Eye (tissue), 1 donor: ENCODE measurements at places on chromosomes 7 and 10.
A peak's percentile ranks its signal among the peaks of the same experiment; 100 is the strongest.

DNA sequence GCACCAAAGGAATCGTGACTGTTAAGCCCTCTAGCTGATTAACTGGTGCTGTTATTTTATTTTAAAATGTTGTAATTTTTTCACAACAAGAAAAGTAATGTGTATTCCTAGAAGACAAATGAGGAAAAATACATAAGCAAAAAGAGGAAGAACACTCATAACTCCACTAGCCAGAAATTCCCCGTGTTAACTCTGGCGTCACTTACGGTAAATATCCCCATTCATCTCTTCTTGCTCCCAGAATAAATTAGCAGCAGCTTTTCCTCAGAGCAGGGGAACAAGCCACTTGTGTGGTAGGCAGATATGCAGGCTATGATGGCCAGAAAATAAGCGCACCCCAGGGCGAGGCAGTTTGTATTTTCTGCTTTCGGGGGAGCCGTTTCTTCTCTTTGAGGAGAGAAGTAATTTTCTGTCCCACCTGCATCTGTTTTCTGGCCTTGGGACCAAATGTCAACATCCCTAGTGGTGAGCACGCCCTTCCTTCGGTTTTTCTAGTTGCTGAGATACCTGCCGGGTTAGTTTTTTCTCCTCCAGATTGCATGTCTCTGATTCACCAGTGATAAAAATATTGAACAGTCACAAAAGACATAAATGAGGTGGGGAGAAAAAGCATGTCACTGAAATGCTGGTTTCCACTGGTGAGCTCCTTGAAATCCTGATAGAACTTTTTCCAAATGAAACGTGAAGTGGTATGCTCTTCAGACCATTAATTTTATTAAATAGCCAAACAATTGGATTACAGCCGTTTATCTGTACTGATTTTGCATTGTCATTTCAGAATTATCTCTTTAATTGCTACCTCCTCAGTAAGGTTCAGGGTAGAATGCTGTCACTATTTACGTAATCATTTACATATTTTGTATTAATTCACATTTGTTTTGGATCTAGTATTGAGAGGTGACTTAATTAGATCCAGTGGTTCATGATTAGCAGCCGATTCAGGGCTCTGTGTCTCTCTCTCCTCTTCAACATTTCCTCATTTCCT is 268.1 kb downstream of the CAMK1D start:
- DNase-seq: no peak

DNA sequence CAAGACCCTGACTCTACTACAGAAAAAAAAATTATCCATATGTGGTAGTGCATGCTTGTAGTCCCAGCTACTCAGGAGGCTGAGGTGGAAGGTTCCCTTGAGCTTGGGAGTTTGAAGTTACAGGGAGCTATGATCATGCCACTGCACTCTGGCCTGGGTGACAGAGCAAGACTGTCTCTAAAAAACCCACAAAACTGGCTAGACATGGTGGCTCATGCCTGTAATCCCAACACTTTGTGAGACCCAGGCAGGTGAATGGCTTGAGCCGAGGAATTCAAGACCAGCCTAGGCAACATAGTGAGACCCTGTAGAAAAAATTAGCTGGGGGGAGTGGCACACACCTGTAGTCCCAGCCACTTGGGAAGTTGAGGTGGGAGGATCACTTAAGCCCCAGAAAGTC is 32.9 kb upstream of the CHST3 start:
- no peak for DNase-seq

GRCh38 chr10:51685768-51686167 is 13.6 kb downstream of the CSTF2T start:
- DNase-seq: no peak

- DNase-seq: no peak
Observed at GRCh38 chr10:85319826-85320225, 991.4 kb downstream of the CCSER2 start.

DNA sequence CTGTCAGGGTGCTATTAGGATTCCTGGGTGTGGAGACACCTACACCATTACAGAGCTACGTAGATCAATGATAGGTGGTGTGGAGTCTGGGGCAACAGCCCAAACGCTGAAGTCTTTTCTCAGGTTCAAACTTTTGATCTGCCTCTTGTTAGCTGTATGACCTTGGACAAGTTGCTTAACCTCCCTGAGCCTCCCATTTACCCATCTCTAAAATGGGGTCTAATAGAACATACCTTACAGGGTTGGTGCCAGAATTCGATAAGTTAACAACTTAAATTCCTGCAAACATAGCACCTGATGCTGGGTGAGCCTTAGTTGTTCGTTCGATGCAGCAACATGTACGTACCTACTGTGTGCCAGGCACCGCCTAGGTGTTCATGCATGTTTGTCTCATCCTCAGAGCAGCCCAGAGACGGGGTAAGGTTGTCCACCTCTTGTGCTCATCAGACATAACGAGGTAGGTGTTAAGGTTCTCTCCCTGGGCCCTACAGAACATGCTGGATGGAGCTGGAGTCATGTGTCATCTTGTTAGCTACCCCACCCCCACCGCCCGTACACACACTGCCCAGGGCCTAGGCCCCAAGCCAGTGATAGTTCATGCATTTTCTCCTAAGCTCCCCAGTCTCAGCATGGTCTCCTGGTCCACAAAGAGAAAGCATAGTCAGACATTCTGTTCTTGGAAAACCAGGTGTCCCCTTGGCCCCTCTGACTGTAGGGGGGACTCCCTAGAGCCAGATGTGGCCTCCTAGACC is 41.0 kb upstream of the SLC29A3 start:
- no peak for DNase-seq

- DNase-seq: no peak
Observed at GRCh38 chr10:126673565-126673964, 3.1 kb upstream of the C10orf90 start.

GRCh38 chr7:103382032-103382402 is 34.6 kb downstream of the PSMC2 start:
- no peak for DNase-seq

DNA sequence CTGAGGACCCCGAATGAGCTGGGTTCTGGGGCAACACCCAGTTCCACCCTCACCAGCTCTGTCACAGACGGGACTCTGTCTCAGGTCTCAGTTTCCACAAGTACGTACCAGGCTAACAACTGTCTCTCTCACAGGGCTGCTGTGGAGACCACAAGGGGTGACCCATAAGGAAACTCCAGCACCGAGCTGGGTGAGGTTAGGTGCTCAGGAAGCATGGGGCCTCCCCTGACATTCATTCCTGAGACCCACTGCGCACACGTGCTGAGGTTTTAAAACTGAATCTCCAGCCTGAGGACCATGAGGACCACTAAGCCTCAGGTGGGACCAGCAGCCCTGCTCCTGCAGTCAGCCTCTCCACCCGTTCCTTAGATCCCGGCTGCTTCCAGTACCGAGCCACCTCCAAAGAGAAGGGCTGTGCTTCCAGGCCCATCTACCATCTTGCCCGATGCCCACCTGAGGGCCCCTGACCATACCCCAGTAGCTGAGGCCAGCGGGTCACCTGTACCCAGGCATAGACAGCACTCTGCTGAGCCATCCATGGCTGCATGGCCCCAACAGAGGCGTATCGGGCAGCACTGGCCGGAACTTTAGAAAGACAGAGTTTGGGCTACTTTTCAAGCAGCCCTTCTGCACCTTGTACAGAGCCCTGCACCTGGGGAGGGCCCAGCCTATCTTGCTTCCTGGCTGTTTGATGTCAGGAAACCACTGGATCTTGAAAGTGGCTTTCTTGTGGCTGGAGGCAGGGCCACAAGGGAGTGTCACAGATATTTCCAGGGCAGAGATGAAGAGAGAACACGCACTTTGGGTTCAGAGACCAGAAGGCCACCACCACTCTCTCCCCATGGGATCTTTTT is 18.7 kb downstream of the HSPA12A start:
- DNase-seq: no peak

DNA sequence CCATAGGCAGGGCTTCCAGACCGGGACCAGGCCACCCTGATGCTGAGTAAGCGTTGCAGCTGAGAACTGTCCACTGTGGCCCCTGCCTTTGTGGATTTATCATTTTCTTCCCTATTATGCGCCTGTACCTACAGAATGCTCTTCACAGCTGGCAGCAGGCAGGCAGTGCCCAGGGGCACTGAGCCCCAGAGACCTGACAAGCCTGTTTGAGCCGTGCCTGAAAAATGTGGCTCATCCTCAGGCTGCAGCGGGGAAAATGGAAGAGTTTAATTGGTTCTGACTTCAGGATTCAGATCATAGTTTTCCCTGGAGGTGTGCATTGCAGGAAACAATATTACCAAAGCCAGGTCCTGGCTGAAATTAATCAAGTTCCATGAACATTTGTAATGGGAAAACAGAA is 200.2 kb downstream of the ZNF438 start:
- peak; percentile 47 for DNase-seq

DNA sequence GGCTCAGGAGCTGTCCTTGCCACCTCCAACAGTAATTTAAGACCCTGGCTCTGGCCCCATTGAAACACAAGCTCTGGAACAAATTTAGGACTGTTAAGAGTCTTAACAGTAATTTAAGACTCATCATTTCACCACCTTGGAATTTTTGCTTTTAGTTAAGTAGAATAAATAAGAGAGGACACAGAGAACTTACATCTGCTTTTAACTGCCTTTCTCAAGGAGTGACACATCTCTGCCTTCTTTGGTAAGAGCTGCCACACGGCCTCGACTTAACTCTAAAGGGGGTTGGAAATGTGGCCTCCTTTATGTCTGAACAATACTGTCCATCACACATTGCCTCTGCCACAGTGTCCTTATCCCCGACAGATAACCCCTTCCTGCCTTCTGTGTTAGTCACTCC is 77.9 kb downstream of the HERPUD2 start:
- no peak for DNase-seq

- DNase-seq: no peak
Observed at GRCh38 chr10:71269301-71270288, 49.5 kb upstream of the SLC29A3 start.

- DNase-seq: peak; percentile 42
Observed at GRCh38 chr7:2248984-2249694, 7.1 kb downstream of the NUDT1 start.

GRCh38 chr10:8487346-8487745 is 432.9 kb downstream of the GATA3 start:
- DNase-seq: no peak

GRCh38 chr7:151512353-151512752 is 7.3 kb downstream of the RHEB start:
- DNase-seq: no peak

DNA sequence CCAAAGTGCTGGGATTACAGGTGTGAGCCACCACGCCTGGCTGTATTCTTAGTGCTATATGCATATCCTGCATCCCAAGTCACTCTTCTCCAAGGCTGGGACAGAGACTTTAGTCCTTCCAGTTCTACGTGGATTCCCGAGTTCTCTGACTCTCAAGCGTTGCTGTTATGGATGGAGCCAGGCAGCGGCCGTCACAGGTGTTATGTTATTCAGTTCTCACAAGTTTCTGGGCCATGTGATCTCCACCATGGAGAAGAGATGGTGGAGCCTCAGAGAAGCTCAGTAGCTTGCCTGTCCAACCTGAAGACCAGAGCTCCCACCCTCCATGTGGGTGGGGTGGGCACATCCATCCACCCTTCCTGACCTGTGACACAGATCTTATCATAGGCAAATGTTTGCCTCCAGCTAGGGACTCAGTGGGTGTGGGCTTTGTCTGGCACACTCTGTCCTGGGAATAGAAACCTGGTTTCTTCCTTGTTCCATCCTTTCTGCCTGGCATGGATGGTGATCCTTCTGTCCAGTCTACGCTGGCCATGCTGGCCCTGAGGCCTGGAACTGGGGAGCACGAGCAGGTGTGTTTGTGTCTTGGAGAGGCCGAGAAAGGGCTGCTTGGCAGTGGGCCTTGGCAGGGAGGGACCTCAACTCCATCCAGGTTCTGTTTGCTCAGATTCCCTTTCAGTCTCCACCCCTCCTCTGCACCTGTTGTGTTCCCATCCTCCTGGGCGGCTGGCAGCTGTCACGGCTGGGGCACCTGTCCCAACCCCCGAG is 55.3 kb downstream of the NEURL1 start:
- DNase-seq: peak; percentile 18

DNA sequence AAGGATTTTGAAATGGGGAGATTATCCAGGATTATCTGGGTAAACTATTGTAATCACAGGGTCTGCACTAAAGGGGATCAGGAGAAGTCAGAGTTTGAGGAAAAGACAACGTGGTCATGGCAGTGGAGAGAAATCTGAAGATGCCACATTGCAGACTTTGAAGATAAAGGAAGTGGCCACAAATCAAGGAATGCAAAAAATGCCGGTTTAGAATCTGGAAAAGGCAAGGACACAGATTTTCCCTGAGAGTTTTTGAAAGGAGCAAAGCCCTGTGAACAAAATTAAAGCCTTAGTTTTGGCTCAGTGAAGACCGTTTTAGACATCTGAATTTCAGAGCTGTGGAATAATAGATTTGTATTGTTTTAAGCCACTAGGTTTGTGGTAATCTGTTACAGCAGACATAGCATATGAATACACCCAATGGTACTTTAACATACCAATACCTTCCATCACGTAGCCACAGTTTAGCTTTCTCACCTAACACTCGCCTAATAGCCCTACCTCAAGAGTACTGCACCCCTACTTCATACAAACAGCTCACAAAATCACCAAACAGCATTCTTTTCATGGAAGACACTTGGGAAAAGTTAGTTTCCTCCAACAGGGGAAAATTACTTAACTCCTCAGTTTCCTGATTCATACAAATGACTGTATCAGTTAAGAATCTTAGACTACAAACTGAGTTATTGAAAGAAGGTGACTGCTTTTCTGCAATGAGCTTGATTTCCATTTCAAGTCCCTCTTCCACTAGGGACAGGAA is 446.5 kb downstream of the INHBA start:
- no peak for DNase-seq

DNA sequence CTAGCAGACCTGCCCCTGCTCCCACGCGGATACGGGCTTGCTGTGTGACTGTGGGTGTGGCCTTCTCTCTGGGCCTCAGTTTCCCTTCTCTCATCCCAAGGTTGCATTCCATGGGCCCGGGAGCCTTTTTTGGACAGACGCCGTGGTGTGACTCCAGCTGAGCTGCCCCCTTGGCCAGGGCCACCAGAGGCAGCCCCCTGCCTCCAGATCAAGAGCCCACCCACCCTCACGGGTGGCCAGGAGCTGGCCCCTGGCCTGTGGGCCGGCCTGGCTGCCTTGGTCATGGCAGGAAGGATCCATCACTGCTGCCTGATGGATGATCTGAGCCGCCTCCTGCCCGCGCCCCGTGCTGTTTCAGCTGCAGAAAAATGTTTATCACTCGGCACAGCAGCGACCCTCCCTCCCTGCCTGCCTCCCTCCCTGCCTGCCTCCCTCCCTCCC is 27.8 kb upstream of the ELFN1 start:
- DNase-seq: no peak

DNA sequence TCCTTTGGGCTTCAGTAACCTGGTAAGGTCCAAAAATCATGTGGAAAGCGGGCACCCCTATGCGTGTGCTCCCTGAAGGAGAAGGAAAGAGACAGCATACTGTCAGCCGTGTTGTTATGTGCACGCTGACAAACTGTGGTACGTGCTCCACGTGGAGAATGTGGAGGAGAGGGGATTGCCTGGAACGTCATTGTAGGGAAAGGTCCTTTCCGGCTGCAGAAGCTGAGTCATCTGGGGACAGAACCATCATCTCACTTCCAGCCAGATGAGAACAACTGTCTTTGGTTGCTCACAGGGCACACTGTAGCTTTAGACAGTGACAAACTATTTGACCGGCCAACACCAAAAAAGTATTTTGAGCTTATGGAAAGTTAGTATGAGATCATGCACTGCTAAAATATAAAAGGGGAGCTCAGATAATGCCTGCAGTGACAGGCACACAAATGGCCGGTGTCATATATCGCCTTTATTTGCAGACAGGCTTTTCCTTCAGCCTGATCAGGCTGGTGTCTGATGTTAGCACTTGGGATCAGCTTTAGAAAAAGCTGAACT is 38.8 kb upstream of the GRB10 start:
- DNase-seq: no peak
